Ovary (tissue), 10 donors: ENCODE measurements at places on chromosomes 16 and 17.

DNA sequence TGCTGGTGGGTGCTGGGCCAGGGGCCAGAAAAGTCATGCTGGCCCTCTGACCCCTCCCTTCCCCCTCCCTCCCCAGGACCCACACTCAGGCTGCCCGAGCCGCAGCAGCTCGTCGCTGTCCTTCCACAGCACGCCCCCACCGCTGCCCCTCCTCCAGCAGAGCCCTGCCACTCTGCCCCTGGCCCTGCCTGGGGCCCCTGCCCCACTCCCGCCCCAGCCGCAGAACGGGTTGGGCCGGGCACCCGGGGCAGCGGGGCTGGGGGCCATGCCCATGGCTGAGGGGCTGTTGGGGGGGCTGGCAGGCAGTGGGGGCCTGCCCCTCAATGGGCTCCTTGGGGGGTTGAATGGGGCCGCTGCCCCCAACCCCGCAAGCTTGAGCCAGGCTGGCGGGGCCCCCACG is 8.3 kb upstream of the CISD3 start:
- H3K36me3 ChIP-seq = no peaks in the 10 kb centered on the region
- no peak overlapping the region for H3K27ac ChIP-seq
- H3K4me3 ChIP-seq = no peak overlapping the region

- H3K4me1 ChIP-seq = no peaks in the 10 kb centered on the region
- H3K4me3 ChIP-seq = no peak overlapping the region
- H3K27me3 ChIP-seq = no peaks in the 10 kb centered on the region
- H3K36me3 ChIP-seq = no peaks in the 10 kb centered on the region
- DNase-seq = no peak
These were observed 13.5 kb upstream of the MYH10 start for GRCh38 chr17:8643855-8644506.

DNA sequence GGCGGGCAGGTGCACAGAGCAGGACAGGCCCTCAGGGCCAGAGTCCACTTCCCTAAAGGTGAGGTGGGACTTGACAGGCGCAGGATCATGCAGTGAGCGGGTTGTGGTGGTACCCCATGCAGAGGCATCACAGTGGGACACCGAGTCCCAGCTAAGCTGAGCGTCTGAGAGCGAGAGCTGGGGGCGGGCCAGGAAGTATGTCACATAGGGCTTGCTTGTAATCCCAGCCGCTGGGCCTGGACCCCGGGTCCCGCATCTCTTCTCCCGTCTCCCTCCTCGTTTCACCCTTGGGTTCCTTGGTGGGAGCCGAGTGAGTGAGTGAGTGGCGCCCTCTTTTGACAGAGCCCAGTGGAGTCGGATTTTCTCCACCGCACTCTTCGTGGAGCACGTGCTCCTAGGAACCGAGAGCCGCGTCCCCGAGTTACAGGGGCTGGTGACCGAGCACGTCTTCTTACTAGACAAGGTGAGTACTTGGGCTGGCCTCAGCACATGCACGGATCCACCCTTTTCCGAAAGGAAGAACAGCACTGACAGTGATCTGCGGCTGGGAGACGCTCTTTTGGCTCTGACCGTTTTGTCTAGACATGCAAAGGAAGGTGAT is 50.8 kb upstream of the ENDOV start:
- peak; percentile 55 for DNase-seq
- no peaks in the 10 kb centered on the region for H3K36me3 ChIP-seq
- peaks cover 12% of the 10 kb centered on the region for H3K4me1 ChIP-seq
- no peaks in the 10 kb centered on the region for H3K27me3 ChIP-seq

DNA sequence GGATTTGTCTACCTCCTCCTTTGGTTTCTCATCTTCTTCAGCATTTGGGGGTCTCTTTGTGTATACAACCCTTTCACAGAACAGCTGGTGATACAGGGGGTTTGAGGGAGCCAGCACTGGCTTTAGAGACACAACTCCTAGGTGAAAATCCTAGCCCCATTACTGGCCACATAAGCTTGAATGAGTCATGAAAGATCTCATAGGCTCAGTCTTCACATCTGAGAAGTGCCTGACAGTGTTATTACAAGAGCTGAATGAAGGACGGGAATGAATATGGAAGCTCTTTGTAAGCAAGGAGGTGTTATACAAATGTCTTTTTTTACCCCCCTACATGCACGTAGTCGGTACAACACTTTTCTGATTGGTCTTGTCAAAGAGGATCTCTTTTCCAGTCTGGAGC is 1.7 kb upstream of the B4GALNT2 start:
- DNase-seq = no peak
- no peak overlapping the region for H3K27ac ChIP-seq
- no peak overlapping the region for H3K4me3 ChIP-seq
- no peaks in the 10 kb centered on the region for H3K27me3 ChIP-seq
- H3K36me3 ChIP-seq = no peaks in the 10 kb centered on the region
- H3K4me1 ChIP-seq = no peaks in the 10 kb centered on the region

GRCh38 chr16:11194913-11195312 is 61.1 kb downstream of the SOCS1 start:
- H3K4me3 ChIP-seq = no peak overlapping the region
- no peak overlapping the region for H3K27ac ChIP-seq
- DNase-seq = no peak
- no peaks in the 10 kb centered on the region for H3K36me3 ChIP-seq

GRCh38 chr17:15006421-15007128 is 258.6 kb downstream of the PMP22 start:
- H3K4me1 ChIP-seq = no peaks in the 10 kb centered on the region
- no peak overlapping the region for H3K4me3 ChIP-seq
- H3K27me3 ChIP-seq = no peaks in the 10 kb centered on the region

DNA sequence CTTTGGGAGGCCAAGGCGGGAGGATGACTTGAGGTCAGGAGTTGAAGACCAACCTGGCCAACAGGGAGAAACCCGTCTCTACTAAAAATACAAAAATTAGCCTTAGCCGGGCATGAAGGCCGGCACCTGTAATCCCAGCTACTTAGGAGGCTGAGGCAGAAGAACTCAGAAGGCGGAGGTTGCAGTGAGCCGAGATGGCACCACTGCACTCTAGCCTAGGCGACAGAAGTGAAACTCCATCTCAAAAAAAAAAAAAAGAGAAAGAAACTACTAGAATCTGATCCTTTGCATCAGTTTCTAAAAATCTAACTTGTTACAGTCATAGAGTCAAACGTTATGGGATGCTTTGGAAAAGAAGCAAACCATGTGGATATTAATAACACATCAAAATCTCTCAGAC is 1.6 kb upstream of the PECAM1 start:
- no peak overlapping the region for H3K27ac ChIP-seq
- peaks cover 5% of the 10 kb centered on the region for H3K4me1 ChIP-seq
- peak; percentile 10 for DNase-seq
- no peaks in the 10 kb centered on the region for H3K27me3 ChIP-seq
- H3K4me3 ChIP-seq = no peak overlapping the region

GRCh38 chr17:29214215-29215146 is 32.2 kb upstream of the CRYBA1 start:
- H3K27ac ChIP-seq = no peak overlapping the region
- no peak for DNase-seq
- no peaks in the 10 kb centered on the region for H3K36me3 ChIP-seq
- H3K4me1 ChIP-seq = no peaks in the 10 kb centered on the region
- no peak overlapping the region for H3K4me3 ChIP-seq

- no peak overlapping the region for H3K4me3 ChIP-seq
- H3K36me3 ChIP-seq = no peaks in the 10 kb centered on the region
- H3K4me1 ChIP-seq = no peaks in the 10 kb centered on the region
- H3K27ac ChIP-seq = no peak overlapping the region
- no peak for DNase-seq
These were observed 55.9 kb downstream of the DYNLRB2 start for GRCh38 chr16:80596507-80597207.

GRCh38 chr16:8644211-8645140 is 23.0 kb downstream of the METTL22 start:
- H3K27ac ChIP-seq = no peak overlapping the region
- no peaks in the 10 kb centered on the region for H3K36me3 ChIP-seq
- no peak overlapping the region for H3K4me3 ChIP-seq

DNA sequence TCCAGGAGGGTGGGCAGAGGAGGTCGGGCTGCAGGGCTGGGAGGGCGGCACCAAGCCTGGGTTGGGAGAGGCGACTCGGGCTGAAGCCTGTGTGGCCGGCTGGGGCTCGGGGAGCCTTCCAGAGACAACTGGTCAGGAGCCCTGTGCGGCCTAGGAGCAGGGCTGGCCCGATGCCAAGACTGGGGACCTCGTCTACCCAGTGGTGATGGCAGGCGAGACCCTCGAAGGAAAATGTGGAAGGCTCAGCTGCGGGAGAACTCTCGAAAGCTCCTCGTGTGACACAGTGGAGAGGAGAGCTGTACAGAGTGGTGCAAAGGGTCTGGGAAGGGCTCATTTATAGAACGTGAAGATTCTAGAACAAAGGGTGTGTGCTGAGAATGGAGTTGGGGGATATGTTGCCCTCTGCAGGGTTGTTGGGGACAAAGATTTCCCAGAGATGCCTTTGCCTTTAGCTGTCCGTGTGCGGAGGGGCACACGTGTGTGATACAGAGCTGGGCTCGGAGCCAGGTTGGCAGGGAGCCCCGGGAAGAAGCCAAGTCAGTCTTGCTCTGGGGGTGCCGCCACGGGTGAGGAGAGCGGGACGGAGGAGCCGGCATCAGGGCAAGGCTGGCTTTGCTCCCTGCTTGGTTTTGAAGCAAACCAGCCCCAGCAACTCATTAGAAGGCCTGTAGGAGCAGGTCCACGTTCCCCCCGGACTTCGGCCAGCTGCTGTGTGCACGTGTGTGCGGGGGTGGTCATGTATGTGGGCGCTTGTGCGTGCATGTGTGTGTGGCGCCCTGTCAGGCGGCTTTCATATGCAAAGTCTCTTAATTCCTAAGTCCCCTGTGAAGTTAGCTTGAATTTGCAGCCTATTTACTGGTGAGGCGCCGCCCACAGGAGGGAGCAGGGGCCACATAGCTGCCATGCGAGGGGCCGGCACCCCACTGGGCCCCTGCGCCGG is 132.4 kb upstream of the CHMP6 start:
- no peak overlapping the region for H3K4me3 ChIP-seq
- H3K36me3 ChIP-seq = no peaks in the 10 kb centered on the region
- DNase-seq = peak; percentile 76
- H3K27me3 ChIP-seq = no peaks in the 10 kb centered on the region
- H3K4me1 ChIP-seq = peaks cover 18% of the 10 kb centered on the region

DNA sequence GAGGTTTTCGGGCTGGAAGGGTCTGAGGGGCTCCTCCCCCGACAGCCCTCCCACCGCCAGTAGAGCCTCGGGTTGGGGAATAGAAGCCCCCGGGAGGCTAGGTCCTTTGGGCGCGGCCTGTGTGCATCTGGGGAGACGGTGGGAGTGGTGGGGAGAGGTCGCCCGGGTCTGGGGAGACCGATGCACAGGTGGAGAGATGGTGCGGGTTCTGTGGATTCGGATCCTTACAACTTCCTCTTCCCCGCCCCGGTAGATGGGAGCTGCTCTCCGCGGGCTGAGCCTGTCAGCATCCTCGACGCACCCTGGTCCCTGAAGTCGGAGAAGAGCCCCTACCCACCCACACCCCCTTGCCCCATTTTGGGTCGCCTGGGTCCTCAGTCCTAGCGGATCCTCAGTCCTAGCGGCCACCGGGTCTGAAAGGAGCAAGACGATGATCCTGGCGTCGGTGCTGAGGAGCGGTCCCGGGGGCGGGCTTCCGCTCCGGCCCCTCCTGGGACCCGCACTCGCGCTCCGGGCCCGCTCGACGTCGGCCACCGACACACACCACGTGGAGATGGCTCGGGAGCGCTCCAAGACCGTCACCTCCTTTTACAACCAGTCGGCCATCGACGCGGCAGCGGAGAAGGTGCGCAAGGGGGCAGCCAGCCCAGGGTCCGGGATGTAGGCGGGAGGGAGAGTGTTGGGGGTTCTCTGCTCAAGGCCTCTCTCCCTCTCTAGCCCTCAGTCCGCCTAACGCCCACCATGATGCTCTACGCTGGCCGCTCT is 790 bp downstream of the BCKDK start:
- H3K4me3 ChIP-seq = peak overlapping the region; percentile 84
- peaks cover 6% of the 10 kb centered on the region for H3K4me1 ChIP-seq
- no peak for DNase-seq
- no peaks in the 10 kb centered on the region for H3K36me3 ChIP-seq
- no peaks in the 10 kb centered on the region for H3K27me3 ChIP-seq

GRCh38 chr16:401468-402348 is at the start of gene DECR2:
Gene DECR2, plus strand, starts transcription at chr16:401885. Its CDS starts 79 bp downstream, at chr16:401964.
- peak within 1 kb of the TSS; percentile 86 for H3K27ac ChIP-seq
- H3K27me3 ChIP-seq = no peaks in the 10 kb centered on the region
- H3K36me3 ChIP-seq = no peaks in the 10 kb centered on the region
- peak; percentile 98 for DNase-seq

DNA sequence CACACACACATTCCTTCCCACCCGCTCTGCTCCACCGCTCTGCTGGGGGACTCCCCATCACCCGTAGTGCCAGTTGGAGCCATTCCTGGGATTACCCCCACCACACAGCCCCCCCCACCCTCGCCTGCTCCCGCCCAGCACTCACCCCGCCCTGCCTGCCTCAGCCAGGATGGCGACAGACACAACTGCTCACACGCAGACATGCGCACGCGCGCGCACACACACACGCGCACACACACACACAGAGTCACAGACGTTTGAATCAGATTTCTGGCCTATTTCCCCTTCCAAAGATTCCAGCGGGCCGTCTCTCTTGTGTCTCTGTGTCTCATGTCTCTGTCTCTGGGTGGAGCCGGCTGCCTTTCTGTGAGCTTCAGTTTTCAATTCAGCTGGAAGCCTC is 4.4 kb downstream of the CACNA1G start:
- DNase-seq = peak; percentile 86
- H3K27ac ChIP-seq = peak overlapping the region; percentile 76
- peaks cover 10% of the 10 kb centered on the region for H3K4me1 ChIP-seq
- H3K27me3 ChIP-seq = no peaks in the 10 kb centered on the region
- no peaks in the 10 kb centered on the region for H3K36me3 ChIP-seq

DNA sequence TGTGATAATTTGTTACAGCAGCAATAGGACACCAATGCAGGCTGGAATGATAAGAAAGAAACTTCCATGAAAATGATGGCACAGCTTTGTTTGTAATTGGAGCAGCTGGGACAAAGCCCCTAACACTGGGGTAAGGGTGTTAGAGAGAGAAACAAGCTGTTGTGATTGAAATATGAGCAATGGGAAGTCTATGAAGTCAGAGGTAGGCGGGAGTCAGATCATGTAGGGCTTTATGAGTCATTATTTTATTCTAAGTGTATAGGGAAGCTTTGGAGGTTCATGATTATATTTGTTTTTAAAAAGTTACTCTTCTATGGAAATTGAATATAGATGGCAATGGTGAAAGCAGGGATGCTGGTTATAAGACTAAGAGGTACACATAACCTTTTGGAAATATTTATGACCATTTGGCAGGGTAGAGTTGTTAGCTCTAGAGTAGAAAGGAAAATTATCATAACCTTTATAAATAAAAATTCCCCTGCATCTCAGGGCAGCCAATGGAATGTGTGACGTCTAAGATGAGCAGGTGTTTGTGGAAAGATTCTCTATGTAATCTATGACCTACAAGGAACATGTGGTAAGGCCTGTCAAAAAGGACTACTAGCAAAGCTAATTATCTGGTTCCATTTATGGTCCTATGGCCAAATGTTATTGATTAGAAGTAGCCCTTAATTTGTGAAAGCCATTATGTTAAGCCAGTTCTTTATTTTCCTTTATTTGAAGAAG is 85.6 kb downstream of the KCNJ2 start:
- H3K27me3 ChIP-seq = no peaks in the 10 kb centered on the region
- no peak overlapping the region for H3K27ac ChIP-seq
- H3K36me3 ChIP-seq = no peaks in the 10 kb centered on the region
- no peak overlapping the region for H3K4me3 ChIP-seq
- no peaks in the 10 kb centered on the region for H3K4me1 ChIP-seq
- no peak for DNase-seq

GRCh38 chr17:51119415-51120356 is 982 bp downstream of the SPAG9 start:
- peaks cover 13% of the 10 kb centered on the region for H3K4me1 ChIP-seq
- no peaks in the 10 kb centered on the region for H3K36me3 ChIP-seq
- H3K27me3 ChIP-seq = no peaks in the 10 kb centered on the region
- peak overlapping the region; percentile 89 for H3K4me3 ChIP-seq
- peak; percentile 58 for DNase-seq
